ENCODE measurements at places on chromosomes 7 and 10.

GRCh38 chr7:42987648-42988214 is 55.6 kb downstream of the MRPL32 start:
- no peak for DNase-seq

- peak; percentile 91 for DNase-seq
Observed at GRCh38 chr7:44921607-44922350, 36.4 kb upstream of the PURB start.

- no peak for DNase-seq
Observed at GRCh38 chr10:112799038-112799437, 151.0 kb upstream of the TCF7L2 start.

GRCh38 chr10:94046098-94046497 is 52.4 kb downstream of the PLCE1 start:
- DNase-seq, result no peak

GRCh38 chr7:151435103-151435916 is 4.6 kb downstream of the CRYGN start:
- no peak for DNase-seq

DNA sequence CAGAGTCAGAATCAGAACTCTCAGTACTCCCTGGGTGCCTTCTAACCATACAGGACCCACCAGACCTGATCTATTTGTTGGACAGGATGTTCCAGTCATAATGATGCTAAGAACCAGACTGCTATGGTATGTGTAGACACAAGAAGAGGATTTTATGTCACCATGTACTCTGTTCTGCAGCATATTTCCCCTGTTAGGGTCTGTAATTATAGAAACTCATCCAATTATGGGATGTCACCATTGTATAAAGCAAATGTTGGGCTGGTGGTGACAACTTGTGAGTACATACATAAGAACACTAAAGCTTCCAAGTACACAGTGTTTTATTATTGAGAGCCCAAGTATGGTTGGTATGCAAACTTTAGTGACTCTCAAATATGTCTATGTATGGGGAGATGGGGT is 67.1 kb upstream of the AGBL3 start:
- DNase-seq, result no peak

- DNase-seq, result no peak
Observed at GRCh38 chr10:80132299-80133139, at the start of gene PLAC9. Gene PLAC9, plus strand, starts transcription at chr10:80132730. Its CDS starts 33 bp downstream, at chr10:80132763.

DNA sequence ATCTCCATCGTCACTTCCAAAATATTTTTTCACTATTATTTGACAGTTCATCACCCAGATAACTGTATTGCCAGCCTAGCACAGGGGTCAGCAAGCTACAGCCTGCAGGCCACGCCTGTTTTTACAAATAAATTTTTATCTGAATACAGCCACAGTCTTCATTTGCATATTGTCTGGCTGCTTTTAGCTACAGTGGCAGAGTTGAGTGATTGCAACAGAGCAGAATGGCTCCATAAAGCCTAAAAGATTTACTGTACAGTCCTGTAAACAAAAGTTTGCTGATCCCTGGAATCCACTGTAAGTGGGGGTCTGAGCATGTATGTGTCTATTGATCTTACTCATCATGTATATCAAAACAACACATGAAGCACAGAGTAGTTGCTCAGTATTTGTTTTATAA is 45.9 kb upstream of the GNAI1 start:
- DNase-seq, result no peak

DNA sequence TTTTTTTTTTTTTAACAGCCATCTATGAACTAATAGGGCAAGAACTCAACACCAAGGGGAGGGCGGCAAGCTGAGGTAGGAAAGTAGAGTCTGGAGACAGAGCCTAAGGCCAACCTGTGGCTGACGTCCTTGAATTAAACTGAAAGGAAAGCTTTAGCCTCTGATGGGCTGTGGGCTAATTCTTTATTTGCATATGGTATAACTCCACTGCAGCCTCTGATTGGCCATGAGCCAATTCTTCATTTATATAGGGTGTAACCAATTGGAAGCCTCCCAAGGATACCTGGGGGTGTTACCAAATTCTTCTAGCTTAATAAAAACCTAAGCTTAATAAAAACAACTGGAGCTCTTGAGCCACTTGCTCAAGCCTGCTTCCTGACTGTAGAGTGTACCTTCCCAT is 10.3 kb downstream of the TYW1 start:
- DNase-seq, result no peak

GRCh38 chr10:125765835-125766234 is 9.8 kb downstream of the MMP21 start:
- DNase-seq, result no peak

GRCh38 chr7:159027789-159028507 is 116.7 kb downstream of the VIPR2 start:
- DNase-seq, result no peak

DNA sequence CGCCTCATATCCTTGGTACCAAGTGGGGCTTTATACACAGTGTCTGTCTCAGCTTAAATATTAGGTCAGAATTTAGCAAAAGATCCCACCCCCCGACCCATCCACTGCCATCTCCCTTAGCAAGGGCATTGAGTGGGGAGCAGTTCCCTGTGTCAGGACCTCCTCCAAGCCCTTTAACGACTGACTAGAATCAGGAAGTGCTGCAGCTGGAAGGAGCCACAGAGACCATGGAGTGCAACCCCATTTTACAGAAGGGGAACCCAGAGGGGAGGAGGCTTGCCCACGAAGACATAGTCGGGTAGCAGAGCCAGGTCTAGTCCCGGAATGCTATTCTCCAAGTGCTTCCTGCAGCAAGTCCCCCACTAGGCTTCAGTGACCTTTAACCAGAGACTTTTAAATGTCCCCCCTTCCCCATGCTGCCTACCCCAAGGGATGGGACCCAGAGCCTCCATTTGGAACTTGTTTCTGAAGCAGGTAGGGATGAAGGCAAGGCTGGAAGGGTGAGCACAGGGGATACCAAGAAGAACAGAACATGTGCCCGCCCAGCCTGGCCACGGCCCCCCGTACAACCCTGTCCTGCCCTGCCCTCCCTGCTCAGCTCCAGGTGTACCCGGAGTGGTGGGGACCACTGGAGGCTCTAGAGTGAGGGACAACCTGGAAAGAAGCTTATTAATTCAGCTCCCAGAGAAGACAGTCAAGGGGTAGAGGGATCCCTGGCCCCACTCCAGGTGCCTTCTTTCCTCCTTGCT is 41.3 kb downstream of the C10orf105 start:
- no peak for DNase-seq

- no peak for DNase-seq
Observed at GRCh38 chr7:85014936-85015660, 171.8 kb downstream of the SEMA3D start.

- no peak for DNase-seq
Observed at GRCh38 chr10:91680487-91680886, 47.6 kb upstream of the PPP1R3C start.

DNA sequence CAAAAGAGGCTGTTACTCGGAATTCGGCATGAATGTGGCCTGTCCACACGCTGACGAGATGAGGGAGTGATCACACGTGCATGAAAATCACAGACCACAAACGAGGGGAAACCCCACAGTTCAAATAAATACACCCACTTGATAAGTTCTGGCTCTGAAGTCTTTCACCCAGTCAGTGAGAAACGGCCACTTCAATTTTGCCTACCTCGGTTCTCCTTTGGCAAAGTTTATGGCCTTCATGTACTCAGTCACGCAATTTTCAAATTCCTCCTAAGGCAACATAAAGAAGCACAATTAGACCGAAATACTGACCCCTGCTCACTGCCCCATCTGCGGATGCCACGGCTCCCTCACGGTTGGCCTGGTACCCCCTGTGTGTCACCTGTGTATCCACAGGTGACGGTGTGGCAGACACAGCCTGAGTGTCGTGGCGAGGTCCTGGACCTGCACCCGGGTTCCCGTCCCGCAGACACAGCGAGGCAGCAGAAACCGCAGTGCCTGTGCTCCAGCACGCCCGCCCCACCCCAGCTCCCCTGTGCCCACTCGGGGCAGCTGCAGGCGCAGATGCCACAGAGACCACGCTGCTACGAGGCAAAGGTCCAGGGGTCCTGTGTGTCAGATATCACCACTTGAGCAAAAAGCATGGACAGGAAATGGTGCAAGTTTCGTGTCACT is 1.4 kb downstream of the CFAP46 start:
- no peak for DNase-seq

- DNase-seq, result no peak
Observed at GRCh38 chr10:110944792-110945396, 25.5 kb downstream of the SHOC2 start.

GRCh38 chr7:134616611-134617010 is 30.0 kb upstream of the BPGM start:
- no peak for DNase-seq

GRCh38 chr7:123782071-123782798 is 33.4 kb upstream of the WASL start:
- no peak for DNase-seq

DNA sequence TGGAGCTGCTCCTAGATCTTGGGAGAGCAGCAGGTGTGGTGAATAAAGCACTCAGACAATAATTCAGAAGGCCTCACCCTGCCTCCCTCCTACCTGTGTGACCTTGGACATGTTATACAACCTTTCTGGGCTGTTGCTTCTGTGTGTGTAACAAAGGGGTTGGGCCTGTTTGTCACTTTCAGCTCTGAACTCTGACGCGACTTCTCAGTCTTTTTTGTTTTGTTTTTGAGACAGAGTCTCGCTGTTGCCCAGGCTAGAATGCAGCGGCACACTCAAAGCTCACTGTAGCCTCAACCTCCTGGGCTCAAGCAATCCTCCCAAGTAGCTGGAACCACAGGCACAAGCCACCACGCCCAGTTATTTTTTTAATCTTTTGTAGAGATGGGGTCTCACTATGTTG is 89.3 kb downstream of the DNMBP start:
- no peak for DNase-seq

DNA sequence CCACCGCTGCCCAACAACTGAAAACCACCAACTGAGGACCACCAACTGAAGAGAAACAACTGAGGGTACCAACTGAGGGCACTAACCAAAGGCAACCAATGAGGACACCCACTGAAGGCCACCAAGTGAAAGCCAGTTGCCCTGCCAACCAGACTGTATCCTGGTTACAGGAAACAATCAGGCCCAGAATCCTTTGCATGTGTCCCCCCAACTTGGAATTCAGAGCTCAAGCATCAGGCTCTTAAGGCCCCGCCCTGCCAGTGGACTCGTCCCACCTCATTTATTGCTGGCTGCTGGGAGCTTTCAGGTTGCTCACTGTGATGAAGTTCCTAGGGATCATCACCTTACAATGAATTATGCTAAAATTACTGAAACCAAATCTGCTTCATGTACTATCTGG is 76.6 kb upstream of the ABI1 start:
- DNase-seq, result no peak

- DNase-seq, result no peak
Observed at GRCh38 chr10:43229208-43230061, 37.4 kb downstream of the RASGEF1A start.

GRCh38 chr10:481628-482027 is 207.8 kb downstream of the DIP2C start:
- no peak for DNase-seq

DNA sequence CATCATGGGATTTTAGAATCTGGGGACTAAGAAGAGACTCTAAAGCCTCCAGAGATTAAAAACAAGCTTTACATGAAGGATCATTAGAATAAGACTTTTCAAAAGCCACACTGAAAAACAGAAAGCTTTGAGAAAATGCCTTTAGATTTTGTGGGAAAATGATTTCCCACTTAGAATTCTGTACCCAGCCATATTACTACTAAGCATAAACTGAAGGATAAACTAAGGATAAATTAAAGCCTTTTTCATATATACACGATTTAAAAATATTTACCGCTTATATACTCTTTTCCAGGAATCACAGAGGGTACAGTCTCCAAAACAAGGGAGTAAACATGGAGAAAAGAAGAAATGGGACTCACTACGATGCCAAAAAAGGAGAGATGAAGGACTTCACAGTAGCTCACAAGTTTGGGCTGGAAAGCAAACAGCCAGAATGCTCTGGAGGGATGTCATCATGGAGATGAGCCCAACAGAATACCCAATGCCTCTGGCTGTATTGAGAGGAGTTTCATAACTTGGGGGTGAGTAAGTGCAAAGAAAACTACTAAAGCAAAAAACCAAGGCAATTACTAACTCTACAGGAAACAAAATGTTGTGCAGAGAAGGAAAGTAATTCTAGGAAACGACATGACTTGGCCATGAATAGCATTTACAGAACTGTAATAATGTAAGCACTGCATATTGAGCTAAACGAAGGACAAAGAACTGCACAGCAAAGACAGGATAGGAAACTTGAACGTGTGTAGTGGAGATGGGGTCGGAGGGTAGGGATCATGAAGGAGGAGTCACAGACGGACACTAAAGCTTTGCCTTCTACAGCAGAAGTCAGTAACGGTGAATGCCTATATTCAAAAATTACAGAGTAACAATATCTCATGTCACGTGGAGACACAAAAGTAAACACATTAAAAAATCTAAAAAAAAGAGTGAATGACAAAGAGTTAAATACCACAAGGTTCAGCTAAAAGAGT is 61.4 kb upstream of the ASAH2 start:
- no peak for DNase-seq

- peak; percentile 59 for DNase-seq
Observed at GRCh38 chr10:30534465-30535144, 94.9 kb downstream of the LYZL2 start.

GRCh38 chr7:87628780-87629569 is 777 bp downstream of the RUNDC3B start:
- peak; percentile 4 for DNase-seq

DNA sequence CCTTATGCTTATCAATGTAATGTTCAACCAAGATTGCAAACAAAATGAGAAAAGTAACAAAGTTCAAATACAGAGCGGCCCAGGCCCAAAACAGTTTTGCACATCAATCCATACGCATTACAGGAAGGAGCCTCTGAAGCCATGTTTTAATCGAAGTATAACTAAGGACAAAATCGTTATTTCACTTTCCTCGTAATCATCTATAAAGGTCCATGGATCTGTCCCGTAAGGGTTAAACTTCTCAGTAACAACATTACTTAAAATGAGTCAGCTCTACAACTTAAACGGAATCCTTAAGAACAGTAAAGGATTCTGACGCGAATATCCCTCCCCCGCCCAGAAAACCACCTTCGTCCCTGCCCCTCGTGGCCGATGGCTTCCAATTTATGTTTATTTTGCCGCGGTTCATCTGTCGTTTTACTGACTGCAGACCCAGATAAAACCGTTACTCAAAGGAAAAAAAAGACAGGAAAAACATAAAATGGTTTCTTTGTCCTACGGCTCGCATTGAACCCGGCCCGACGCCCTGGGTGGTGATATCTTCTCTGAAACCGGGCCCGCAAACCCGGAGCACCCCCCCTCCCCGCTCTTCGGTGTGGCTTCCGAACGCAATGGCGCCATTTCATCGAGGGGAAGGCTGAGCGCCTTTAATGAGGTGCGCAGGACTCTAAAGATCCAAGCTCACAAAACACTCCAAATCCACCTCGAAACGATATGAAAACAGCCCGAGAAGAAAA is 1.1 kb downstream of the HNRNPA2B1 start:
- peak; percentile 54 for DNase-seq

- DNase-seq, result peak; percentile 55
Observed at GRCh38 chr7:101017064-101017777, 2.7 kb upstream of the MUC17 start.

DNA sequence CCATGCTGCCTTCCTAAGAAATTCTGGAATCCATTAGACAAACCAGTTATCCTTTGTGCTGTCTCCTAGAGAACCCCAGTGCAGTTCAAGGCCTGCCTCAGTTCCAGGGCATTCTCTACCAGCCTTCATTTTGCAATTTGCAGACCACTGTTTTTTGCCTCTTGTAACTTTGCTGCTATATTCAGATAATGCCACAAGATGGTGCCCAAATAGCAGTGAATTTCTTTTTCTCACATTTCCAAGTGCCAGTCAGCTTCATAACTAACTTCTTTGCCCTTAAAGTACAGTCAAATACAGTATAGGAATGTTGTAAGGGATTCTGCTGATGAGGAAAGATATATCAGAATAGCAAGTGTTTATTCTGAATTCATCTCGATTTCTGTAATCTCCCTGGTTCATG is 25.2 kb downstream of the LOXL4 start:
- no peak for DNase-seq

GRCh38 chr10:107814865-107815487 is 650.5 kb upstream of the SORCS1 start:
- no peak for DNase-seq

All from stimulated activated CD4-positive, alpha-beta T cell treated with anti-CD3 and anti-CD28 coated beads, Interleukin-2, amount 100 ng/mL, for 4 hours (primary cell).